ENCODE measurements at places on chromosomes 3 and 15.
A peak's percentile ranks its signal among the peaks of the same experiment; 100 is the strongest.

- peak; percentile 48 for DNase-seq
Observed at GRCh38 chr15:71242292-71242691, 127.0 kb downstream of the THSD4 start.

DNA sequence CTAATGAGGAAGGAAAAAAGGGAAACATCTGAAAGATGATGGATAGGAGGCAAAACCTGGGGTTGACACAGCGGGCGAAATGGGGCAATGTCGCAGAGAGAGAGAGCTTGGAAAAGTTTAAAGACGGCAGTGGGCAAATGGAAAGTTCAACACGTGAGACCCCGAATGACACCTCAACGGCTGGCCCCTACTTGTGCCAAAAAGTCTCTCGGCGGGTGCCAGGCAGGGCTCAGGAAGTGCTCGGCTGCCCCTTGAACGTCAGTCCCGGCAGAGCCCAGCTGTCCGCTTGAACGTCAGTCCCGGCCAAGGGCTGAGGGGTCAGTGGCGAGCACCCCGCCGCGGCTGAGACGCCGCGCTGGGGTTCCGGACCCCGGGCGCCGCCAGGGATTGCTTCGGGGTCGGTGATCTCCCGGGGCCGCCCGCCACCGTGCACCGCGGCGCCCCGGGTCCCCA, 658 bp downstream of the EOGT start:
- DNase-seq: peak; percentile 77

- DNase-seq: no peak
Observed at GRCh38 chr3:193819117-193820010, 226.4 kb downstream of the OPA1 start.

GRCh38 chr3:172074032-172074431, 34.7 kb downstream of the FNDC3B start:
- DNase-seq: no peak

DNA sequence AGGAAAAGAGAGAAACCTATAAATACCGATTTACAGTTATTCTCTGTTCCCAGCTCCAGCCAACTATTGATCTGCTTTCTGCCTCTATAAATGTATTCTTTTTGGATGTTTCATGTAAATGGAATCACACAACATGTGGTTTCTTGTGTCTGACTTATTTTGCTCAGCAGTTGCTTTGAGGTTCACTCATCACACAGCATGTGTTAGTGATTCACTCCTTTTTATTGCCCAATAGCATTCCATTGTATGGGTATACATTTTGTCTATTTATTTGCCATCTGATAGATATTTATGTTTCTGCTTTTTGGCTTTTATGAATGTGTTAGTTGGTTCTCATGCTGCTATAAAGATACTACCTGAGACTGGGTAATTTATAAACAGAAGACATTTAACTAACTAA, 23.6 kb downstream of the CCR1 start:
- DNase-seq: peak; percentile 47

DNA sequence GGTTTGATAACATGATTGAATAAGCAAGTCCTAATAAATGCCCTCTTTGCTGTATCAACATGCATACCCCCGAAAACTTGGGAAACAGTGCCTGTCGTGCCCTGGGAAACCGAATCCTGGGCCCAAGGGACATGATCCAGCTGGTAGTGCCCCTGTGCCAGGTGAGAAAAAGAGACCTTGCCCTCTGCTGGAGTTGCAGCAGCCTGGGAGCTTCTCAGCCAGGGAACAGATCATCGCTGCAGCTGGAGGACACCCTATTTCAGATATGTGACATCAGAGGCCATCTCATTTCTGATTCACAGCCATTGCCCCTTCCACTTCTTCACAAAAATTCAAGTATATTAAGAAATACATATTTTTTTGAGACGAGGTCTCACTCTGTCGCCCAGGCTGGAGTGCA, 32.3 kb downstream of the STOML1 start:
- DNase-seq: no peak

GRCh38 chr15:100810831-100811230, 68.8 kb upstream of the ALDH1A3 start:
- DNase-seq: no peak

GRCh38 chr3:43729707-43730414, 39.1 kb downstream of the ABHD5 start:
- no peak for DNase-seq

- DNase-seq: no peak
Observed at GRCh38 chr3:60009931-60010478, 960.2 kb upstream of the CFAP20DC start.

DNA sequence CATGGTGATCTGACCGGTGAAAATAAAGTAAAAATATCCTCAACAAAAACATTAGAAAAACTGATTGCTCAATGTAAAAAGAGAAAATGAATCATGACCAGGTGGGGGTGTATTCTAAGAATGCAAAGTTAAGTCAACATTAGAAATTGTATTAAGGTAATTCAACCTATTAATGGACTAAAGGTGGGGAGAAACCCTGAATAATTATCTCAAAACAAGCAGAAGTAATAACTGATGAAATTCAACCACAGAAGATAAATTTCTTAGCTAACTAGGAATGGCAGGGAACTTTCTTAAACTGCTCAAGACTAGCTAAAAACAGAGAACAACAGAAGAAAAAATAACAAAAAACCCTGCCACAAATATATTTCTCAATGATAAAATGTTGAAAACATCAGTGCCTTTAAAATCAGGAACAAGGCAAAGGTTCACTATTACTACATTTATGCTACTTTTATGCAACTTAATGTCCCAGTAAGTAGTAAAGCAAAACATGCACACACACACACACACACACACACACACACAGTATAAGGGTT, 204.4 kb upstream of the THBS1 start:
- DNase-seq: peak; percentile 81

DNA sequence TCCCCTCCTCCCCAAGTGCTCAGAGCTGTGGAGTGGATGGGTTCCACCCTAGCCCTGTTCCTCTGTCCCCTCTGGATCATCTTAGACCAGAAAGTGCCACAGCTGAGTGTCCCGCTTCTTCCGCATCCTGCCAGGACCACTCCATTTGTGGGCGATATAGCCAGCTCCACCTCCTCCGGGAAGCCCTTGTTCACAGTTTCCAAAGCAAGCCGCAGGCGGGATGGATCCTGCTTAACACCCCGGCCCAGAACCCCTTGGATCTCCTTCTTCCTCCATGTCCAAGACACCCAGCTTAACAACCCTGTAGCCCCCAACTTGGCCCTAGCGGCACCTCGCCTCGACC, 490 bp upstream of the ALAS1 start:
- DNase-seq: no peak

DNA sequence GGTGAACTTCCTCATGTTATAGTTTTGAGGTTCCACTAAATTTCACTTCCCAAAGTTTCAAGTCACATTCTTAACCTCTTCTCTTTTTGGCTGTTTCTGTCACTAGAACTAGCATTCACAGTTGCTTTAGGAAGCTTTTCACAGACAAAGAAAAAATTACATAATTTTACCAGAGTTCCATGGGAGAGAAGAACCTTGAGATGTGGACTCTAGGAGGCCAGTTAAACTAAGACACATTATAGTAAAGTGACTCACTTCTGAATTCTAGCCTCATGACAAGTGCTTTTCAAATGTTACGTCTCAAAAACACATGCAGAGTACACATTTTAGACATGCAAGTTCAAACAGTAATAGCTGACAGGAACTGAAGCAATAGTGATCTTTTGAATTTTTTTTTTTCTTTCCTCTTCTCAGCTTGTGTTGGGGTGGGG, 39.9 kb upstream of the LRTM1 start:
- peak; percentile 55 for DNase-seq

DNA sequence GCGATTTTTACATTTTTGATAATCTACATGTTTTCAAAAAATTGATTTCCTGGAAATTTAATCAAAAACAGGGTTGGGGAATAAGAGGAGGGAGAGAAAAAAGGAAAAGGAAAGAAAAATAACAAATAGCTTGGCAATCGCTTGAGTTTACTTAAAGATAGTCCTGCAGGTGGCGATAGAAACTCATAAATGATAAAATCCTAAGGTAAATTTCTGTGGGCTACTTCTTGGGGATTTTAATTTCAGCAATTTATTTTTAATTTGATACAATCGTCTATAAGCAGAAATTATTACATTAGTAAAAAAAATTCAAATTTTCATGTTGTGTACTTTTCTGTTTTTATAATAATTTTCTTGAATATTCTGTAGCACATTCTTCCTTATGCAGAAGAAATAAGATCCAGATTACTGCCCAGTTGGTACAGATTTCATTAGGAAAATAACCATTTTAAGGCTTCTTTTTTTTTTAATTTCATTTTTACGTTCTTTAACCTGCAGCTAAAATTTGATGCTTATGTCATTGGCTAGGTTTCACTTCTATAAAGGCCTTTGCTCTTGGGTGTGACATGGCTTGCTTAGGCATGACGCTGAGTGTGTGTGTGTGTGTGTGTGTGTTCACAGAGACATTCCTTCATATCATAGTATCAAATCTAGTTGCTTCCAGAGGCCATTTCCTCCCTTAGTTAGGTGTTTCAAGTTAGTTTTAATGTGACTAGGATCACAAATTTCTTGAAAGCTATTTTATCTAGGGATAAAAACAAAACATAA, 181.8 kb downstream of the MCTP2 start:
- DNase-seq: peak; percentile 66

DNA sequence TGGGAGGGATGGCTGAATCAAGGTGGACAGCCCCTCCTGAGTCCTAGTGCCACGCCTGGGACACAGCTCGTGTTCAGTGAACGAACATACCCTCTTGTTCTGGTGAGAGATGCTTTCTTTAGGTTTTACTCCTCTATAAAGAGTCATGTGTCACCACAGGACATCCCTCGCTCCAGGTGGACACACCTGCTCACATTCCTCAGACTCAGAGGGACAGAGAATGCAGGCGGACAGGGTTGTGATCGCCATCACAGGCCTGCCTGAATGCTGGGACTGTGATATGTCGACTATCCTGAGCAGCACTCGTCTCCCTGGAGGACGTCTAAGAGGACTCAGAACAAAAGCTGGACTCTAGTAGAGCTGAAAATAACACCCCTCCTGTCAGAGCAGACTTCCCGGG, 96.4 kb upstream of the SNRPA1 start:
- DNase-seq: no peak

- DNase-seq: peak; percentile 83
Observed at GRCh38 chr3:71129611-71130431, 453.7 kb downstream of the FOXP1 start.

- DNase-seq: no peak
Observed at GRCh38 chr3:21624524-21624923, 126.5 kb downstream of the ZNF385D start.

- no peak for DNase-seq
Observed at GRCh38 chr3:81503026-81503425, 258.4 kb downstream of the GBE1 start.

DNA sequence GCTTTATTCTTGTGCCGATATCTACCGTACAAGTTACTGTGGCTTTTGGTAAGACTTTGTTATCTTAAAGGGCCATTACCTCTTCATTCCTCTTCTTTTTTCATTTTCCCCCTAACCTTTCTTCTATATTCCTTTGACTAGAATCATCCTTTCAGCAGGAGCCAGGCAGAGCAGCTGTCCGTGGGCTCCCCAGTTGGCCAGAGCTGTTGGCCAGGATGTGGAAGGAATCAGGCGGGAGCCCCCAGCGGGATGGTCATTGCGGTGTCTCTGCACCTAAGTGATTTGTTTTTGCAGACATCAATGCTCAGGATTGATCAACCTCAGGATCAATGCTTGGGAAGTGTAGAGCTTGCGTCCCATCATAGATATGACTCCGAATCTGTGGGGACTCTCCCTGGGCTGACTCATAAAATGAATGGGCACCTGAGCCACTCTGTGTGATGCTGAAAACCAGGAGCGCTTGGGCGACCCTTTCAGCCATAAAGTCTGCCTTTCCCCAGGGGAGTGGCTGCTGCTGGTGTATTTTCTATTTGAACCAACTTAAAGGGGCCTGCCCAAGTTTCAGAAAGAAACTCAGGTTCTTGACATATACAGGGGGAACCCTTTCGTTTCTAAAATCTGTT, 21.7 kb downstream of the APBA2 start:
- no peak for DNase-seq

GRCh38 chr3:15923640-15924405, 126.0 kb upstream of the ANKRD28 start:
- no peak for DNase-seq

- no peak for DNase-seq
Observed at GRCh38 chr15:70248116-70249025, 150.7 kb upstream of the TLE3 start.

- peak; percentile 4 for DNase-seq
Observed at GRCh38 chr15:91855684-91856489, 2.4 kb downstream of the SLCO3A1 start.

DNA sequence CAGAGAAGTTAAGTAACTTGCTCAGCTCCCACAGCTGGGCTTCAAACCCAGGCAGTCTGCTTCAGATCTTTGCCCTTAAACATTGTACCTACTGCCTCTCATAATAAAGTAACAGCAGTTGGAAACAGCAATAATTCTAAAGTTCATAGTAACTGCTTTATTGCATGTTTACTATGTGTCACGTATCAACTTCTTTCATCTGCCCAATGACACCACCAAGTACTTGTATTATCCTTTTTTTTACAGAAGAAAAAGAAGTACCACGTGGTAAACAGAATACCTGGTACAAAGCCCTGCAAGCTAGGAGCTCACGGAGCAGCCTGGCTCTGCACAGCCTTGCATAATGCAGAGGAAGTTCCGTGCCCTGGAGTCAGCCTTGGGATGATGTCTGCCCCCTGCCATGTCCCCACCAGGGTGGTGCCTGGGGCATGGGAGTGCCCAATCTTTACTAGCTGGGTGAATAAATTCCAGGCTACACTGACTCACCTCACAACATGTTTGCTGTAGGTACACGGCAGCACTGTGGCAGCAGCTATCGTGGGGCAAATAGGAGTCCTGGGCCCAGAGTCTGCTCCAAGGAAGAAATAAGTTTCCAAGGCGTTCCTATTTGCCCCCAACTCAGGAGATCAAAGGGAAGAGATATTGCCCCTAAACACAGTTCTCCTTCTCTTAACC, 77.2 kb downstream of the LDHAL6B start:
- no peak for DNase-seq

GRCh38 chr3:115828401-115828800, 205.1 kb downstream of the GAP43 start:
- no peak for DNase-seq

DNA sequence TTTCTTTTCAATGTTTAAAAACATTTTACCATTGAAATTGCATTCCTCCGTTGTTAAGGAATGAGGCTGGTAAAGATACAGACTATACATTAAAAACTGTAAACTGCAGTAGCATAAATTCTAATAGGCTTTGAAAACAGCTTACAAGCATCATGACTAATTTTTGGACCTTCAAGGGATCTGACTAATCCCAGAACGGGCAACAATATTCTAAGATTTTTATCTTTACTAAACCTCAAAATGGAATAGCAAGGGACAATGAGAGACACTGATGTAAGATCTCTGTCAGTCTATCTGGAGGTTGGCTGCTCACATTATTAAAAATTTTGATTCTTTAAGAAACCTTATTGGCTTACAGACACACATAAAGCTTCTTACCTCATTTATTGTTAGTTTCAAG, 74.7 kb downstream of the BTD start:
- DNase-seq: peak; percentile 12

DNA sequence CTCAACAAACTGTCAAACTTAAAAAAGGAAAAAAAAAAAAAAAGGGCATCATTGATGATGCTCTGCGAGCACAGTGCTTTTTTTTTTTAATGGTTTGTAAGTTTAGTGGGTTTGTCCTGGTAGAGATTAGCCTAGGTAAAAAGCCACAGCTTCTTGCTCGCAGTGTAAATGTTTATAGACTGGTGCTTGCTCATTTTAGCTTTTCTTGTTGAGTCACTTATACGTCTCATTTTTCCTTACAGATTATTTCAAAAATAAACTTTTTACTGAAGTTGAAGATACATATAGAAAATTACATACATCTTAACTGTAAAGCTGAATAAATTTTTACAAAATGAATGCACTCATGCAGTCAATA, 16.5 kb upstream of the TRA2B start:
- DNase-seq: no peak

Data from adipocyte (in vitro differentiated cells).